ENCODE measurements at places on chromosomes 3 and 15. TPM values are rescaled to one million over a fixed set of nuclear protein-coding genes. Genes with fewer than 3 reads are reported as not detected.

- H3K4me1 ChIP-seq: no peaks in the 10 kb centered on the region
- H3K27ac ChIP-seq: no peak overlapping the region
- H3K4me3 ChIP-seq: no peak overlapping the region
- H3K27me3 ChIP-seq: peaks cover 5% of the 10 kb centered on the region
- no peaks in the 10 kb centered on the region for H3K36me3 ChIP-seq
These were observed 36.2 kb upstream of the CLRN1 start for GRCh38 chr3:151008699-151009098.

DNA sequence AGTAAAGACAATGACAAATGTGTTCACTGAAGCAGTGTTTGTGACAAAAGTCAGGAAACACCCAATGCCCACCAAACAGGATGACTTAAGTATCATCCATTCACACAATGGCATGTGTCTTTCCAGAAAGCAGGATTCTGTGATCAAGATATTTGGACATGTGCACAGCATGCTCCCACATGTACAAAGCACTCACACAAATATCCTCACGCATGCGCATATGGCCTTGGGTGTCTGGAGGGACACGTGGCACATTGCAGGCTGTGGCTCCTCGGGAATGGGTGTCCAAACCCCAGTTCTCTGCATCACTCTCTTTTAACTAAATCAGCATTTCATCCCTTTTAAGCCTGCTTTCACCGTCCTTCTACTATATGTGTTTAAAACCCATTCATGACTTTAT is 130.5 kb downstream of the KLF13 start:
- no peaks in the 10 kb centered on the region for H3K27me3 ChIP-seq
- H3K4me1 ChIP-seq: peaks cover 45% of the 10 kb centered on the region
- H3K36me3 ChIP-seq: peaks cover 3% of the 10 kb centered on the region
- H3K4me3 ChIP-seq: no peak overlapping the region
- DNase-seq: no peak

MYEF2 gene
- total RNA-seq: 23.1 TPM

GRCh38 chr15:63156086-63156710 is 1.1 kb downstream of the RPS27L start:
- peak overlapping the region; percentile 98 for H3K4me3 ChIP-seq
- H3K27me3 ChIP-seq: no peaks in the 10 kb centered on the region
- peaks cover 22% of the 10 kb centered on the region for H3K4me1 ChIP-seq
- peak overlapping the region; percentile 97 for H3K27ac ChIP-seq

DNA sequence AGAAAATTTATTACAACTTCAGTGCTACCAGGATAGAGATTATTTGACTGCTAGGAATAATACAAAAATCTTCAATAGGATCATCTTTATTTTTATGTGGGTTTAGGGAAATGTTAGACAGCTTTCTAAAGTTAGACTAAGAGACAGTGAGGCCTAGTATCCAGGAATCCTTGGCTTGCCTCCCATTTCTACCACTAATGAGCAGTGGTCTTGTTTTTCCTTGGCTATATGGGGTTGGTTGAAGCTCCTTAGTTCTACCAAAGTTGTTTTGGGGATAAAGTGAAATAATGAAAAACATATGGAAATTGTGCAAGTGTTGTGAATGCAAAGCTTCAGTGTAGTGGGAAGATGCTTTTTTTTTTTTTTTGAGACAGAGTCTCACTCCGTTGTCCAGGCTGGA is 16.8 kb downstream of the AP4E1 start:
- no peaks in the 10 kb centered on the region for H3K4me1 ChIP-seq
- H3K27me3 ChIP-seq: no peaks in the 10 kb centered on the region
- H3K27ac ChIP-seq: no peak overlapping the region

COLQ gene
- 1.2 TPM for total RNA-seq

GRCh38 chr15:60000824-60001609 is 3.1 kb upstream of the FOXB1 start:
- DNase-seq: no peak
- peaks cover 26% of the 10 kb centered on the region for H3K4me1 ChIP-seq
- no peaks in the 10 kb centered on the region for H3K36me3 ChIP-seq
- no peak overlapping the region for H3K27ac ChIP-seq
- H3K4me3 ChIP-seq: no peak overlapping the region

DNA sequence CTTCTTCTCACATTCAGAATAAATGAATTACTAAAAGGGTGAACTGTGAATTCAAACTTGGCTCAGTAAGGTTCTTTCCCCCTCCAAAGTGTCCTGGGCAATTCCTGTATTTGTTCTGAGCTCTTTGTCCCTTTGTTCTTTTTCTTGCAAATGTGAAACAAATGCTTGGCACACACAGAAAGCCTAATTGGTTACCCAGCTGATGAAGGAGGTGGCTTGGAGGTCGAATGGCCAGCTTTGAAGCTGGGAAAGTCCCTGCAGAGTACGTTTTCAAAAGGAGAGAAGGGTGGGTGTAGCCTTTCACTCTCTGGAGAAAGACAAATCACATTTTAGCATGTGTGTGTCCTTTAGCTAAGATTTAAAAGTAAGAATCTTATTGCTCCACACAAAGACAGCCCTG is 154.4 kb downstream of the PEX5L start:
- H3K27me3 ChIP-seq: peaks cover 6% of the 10 kb centered on the region
- no peaks in the 10 kb centered on the region for H3K4me1 ChIP-seq
- no peaks in the 10 kb centered on the region for H3K36me3 ChIP-seq
- no peak overlapping the region for H3K4me3 ChIP-seq
- H3K27ac ChIP-seq: no peak overlapping the region
- no peak for DNase-seq

CNTN6 gene
- total RNA-seq: not detected

BFSP2 gene
- 1.3 TPM for total RNA-seq

ARPIN gene
- total RNA-seq: not detected

DNA sequence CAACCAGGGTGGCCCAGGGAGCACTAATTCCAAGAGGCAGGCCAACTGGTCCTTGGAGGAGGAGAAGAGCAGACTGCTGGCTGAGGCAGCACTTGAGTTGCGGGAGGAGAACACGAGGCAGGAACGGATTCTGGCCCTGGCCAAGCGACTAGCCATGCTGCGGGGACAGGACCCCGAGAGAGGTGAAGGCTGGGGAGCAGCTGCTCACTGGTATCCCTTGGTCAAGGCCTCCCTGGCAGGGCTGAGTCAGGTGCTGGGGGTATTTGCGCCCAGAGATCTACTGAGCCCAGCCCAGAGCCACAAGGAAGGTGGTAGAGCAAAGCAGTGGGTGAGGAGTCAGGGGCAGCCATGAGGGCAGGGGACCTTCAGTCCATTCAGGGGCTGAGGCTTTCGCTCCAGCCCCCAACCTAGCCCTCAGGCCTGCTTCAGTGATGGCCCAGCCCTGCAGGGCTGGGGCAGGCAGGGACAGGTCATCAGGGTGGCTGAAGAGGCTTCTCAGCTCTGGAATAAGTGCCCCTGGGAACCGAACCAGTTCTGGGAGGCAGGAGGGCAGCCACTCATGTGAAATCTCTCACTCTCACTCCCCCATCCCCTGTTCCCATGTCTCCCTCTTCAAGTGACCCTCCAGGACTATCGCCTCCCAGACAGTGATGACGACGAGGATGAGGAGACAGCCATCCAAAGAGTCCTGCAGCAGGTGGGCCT is 5.6 kb upstream of the DNAJC17 start:
- H3K27me3 ChIP-seq: no peaks in the 10 kb centered on the region
- H3K4me3 ChIP-seq: no peak overlapping the region
- H3K36me3 ChIP-seq: peaks cover 47% of the 10 kb centered on the region
- DNase-seq: no peak
- peaks cover 8% of the 10 kb centered on the region for H3K4me1 ChIP-seq

CYP19A1 gene
- total RNA-seq: 0.07 TPM

GRCh38 chr15:34616613-34617012 is 33.2 kb upstream of the GOLGA8B start:
- H3K4me3 ChIP-seq: no peak overlapping the region
- no peak overlapping the region for H3K27ac ChIP-seq
- no peaks in the 10 kb centered on the region for H3K4me1 ChIP-seq
- peaks cover 25% of the 10 kb centered on the region for H3K27me3 ChIP-seq

LINS1 gene
- 31.9 TPM for total RNA-seq

- H3K4me3 ChIP-seq: no peak overlapping the region
- no peak overlapping the region for H3K27ac ChIP-seq
- no peaks in the 10 kb centered on the region for H3K27me3 ChIP-seq
- DNase-seq: no peak
These were observed 437.2 kb downstream of the SI start for GRCh38 chr3:164641071-164641470.

GRCh38 chr3:172302203-172302602 is 146.1 kb downstream of the GHSR start:
- H3K27me3 ChIP-seq: no peaks in the 10 kb centered on the region
- H3K4me3 ChIP-seq: no peak overlapping the region
- H3K36me3 ChIP-seq: no peaks in the 10 kb centered on the region

GOLGA6B gene
- total RNA-seq: not detected
